ENCODE measurements at places on chromosomes 5 and 9.

DNA sequence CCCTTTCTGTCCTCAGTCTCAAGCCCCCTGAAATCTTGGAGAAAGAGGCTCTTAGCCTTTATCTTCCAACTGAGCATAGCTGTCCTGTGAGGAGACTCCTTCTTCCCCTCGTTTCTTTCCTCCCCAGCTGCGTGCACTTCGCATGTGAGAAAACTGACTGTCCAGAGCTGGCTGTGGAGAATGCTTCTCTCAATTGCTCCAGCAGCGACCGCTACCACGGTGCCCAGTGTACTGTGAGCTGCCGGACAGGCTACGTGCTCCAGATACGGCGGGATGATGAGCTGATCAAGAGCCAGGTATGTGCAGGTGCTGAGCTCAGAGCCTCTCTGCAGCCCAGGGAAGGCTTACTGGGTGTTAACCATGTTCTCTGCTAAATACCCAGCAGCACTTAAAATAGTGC, 190.8 kb downstream of the PAPPA start:
- no peak for DNase-seq

DNA sequence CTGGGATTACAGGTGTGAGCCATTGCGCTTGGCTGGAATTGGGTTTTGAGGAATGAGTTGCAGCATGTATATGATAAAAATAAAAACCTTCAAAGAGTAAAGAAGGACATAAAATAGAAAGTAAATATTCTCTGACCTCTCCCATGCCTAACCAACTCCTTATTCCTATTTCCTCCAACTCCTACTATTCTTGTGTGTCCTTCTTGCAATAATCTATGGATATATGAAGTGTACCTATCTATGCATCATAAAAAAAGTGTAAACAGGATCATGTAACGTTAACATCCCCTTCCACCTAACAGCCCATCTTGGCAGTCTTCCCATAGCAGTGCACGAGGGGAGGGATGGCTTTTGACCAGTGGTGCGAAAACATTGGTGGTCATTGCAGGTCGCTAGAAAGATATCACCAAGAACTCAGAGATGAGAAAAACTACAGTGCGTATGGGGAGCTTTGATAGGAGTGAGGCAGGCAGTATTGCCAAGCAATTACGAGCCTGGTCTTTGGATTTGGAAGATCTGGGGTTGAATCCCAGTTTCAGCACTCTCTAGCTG, 69.9 kb downstream of the PPARGC1B start:
- no peak for DNase-seq

- DNase-seq: no peak
These were observed 65.2 kb upstream of the ADRA1B start for GRCh38 chr5:159851053-159851452.

DNA sequence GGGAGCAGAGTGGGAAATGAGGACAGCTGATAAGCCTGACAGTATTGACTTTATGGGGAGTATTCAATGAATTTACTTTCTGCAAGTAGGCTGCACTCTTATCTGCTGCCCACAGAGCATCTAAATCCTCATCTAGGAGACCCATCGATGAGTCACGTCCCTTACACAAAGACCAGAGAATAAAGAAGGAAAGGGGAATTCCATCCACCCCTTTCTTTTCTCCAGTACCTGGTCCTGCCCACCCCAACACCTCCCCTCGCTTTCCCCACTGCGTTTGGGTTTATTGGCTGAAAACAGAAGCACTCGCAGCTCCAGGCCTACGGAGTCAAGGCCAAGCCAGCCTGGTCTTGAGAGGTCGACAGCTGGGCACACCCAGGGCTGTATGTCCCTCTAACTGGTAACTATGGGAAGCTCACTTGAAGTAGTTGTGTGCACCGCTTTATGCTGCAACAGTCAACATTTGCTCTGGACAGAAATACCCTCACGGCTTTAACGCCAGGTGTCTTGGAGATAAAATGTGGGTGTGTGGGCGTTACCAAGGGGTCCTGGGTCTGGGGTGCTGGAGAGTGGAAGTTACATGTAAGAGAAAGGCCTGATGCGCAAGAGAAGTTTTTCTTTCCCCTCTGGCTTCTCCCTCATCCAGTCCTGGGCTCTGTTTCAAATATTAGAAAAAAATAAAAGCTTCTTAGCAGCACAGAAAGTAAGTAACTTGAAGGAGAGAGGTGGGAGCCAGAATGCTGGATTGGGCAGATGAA, 14.5 kb upstream of the TAL2 start:
- no peak for DNase-seq

- peak; percentile 43 for DNase-seq
These were observed 279.8 kb upstream of the POU5F2 start for GRCh38 chr5:94021246-94021645.

DNA sequence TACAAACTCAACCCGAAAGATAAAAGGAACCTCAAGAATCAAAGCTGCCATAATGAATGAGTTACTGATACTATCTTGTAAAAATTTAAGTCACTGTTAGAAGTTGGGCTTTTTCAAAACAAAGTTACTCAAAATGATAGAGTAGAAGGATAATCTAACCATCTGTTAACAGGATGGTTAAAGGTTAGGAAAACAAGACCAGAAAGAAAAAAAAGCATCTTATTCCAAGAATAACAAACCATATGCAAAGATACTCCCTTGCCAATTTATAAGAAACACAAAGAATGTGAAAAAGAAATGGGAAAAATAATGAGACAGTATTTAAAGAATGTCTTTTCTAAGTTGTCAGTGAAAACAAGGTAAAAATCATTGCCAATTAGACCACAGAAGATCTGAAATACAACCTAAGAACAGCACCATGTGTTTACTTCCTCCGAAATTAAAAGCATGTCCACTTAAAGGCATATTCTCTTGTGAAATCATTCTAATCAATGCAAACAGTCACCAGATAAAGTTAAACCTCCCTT, 51.2 kb downstream of the STRBP start:
- no peak for DNase-seq

DNA sequence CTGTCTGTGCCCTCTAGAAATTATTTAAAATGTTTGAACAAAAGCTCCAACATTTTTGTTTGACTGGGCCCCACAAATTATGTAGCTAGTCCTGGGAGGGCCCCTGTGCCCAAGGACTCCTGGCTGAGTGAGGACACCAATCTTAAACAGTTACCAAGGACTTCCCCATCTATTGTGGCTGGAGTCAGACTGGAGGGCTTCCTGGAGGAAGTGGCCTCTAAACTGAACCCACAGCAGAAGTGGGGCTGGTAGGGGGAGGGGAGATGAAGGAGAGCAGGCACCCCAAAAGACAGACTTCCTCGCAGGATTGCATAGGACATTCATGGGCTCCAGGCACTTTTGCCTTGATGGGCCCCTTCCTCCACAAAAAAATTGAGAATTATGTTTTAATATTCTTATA, 8.1 kb downstream of the ADAMTS13 start:
- DNase-seq: no peak

DNA sequence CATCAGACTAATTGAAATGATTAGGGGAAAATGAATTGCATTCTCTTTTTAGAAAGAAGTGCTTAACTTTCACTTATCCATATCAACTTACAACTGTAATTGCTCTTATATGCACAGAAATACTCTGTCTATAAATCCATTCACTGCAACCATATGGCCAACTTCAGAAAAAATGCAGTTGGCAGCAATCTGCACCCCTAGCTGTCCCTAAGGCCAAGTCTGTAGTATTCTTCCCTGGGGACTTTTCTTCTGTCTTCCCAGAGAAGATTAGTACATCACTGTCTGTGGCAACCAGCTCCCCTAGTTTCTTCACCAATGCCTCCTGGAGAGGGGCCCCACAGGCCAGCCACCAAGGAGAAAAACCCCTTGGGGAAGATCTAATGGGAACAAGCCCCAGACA, 45.4 kb downstream of the ABCA1 start:
- no peak for DNase-seq

- DNase-seq: no peak
These were observed 593.1 kb downstream of the IRX1 start for GRCh38 chr5:4188704-4189103.

DNA sequence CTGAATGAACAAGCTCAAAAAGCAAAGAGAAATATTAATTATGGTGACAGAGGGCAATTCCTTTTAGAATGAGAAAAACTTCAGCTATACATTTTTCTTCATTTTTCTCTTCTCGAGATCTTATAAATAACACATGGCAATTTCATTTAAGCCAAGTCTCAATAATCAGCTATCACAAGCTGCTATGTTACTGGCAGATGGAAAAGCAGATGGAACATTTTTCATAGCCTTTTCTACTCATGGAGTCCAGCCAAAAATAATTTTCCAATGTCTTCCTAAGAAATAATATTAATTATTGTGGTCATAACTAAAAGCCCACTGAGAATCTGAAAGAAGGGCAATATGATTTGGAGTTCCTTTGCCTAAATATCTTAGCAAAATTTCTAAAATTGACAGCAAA, 35.6 kb downstream of the SKIC3 start:
- peak; percentile 87 for DNase-seq

Measured in cerebellar cortex (tissue), 1 donor.